Activated CD4-positive, alpha-beta T cell treated with anti-CD3 and anti-CD28 coated beads, Interleukin-2, amount 10 ng/mL, durations not matched to agents 24 days and 14 days (primary cell): ENCODE measurements at places on chromosomes 5 and 9. TPM values are rescaled to one million over a fixed set of nuclear protein-coding genes. Genes with fewer than 3 reads are reported as not detected.

ESM1 gene
- total RNA-seq = not detected in 2 replicates

PTBP3 gene
- total RNA-seq = 94.7 and 104 TPM in 2 replicates

- H3K27ac ChIP-seq = no peak overlapping the region
- no peaks in the 10 kb centered on the region for H3K27me3 ChIP-seq
- no peak for DNase-seq
- peaks cover 34% of the 10 kb centered on the region for H3K4me1 ChIP-seq
Observed at GRCh38 chr9:91258451-91258850, 103.3 kb downstream of the AUH start.

VLDLR gene
- total RNA-seq = 6.4 and 7.3 TPM in 2 replicates

- peak; percentile 43 for DNase-seq
- H3K27me3 ChIP-seq = peaks cover 2% of the 10 kb centered on the region
- H3K4me1 ChIP-seq = peaks cover 18% of the 10 kb centered on the region
Observed at GRCh38 chr5:75663579-75664284, 52.5 kb downstream of the ANKDD1B start.

FOXD4L4 gene
- not detected in 2 replicates for total RNA-seq

DNA sequence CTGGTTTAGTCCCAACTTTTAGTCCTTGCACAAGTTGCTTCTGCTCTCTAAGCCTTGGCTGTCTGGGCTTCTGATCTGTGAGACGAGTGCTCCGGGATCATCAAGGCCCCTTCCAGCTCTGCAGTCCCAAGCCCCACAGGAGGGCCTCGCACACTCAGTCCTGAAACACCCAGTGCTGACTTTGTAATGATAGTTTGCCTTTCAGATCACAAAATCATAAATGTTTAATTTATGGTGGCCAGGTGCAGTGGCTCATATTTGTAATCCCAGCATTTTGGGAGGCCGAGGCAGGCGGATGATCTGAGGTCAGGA, 95.9 kb upstream of the SLC25A48 start:
- H3K4me1 ChIP-seq = no peaks in the 10 kb centered on the region
- H3K4me3 ChIP-seq = no peak overlapping the region
- DNase-seq = no peak
- H3K36me3 ChIP-seq = no peaks in the 10 kb centered on the region

DNA sequence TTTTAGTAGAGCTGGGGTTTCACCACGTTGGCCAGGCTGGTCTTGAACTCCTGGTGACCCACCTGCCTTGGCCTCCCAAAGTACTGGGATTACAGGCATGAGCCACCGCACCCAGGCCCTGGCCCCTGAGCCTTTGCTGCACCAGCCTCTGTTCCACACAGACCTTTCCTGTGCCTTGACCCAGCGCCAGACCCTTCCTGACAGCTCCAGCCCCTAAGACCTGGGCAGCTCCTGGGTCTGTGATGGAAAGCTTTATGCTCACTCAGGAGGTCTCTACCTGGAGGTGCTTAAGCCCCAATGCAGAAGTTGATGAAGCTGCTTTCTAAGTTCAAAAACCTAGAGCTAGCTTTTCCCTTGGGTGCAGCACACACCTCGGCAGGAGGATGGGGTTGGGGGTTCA, 58.8 kb upstream of the NEK6 start:
- H3K4me1 ChIP-seq = peaks cover 49% of the 10 kb centered on the region
- no peak overlapping the region for H3K27ac ChIP-seq
- H3K36me3 ChIP-seq = peaks cover 19% of the 10 kb centered on the region
- no peak for DNase-seq

GRCh38 chr5:14227513-14227912, 84.4 kb downstream of the TRIO start:
- no peaks in the 10 kb centered on the region for H3K36me3 ChIP-seq
- H3K27ac ChIP-seq = no peak overlapping the region
- DNase-seq = no peak
- peaks cover 7% of the 10 kb centered on the region for H3K4me1 ChIP-seq
- no peak overlapping the region for H3K4me3 ChIP-seq
